T1000 (cell line): ENCODE measurements at places on chromosomes 12 and 14.

- DNase-seq: no peak
Observed at GRCh38 chr12:10941916-10942607, 3.0 kb upstream of the TAS2R14 start.

- no peak for DNase-seq
Observed at GRCh38 chr14:74977164-74977900, 21.9 kb upstream of the PGF start.

DNA sequence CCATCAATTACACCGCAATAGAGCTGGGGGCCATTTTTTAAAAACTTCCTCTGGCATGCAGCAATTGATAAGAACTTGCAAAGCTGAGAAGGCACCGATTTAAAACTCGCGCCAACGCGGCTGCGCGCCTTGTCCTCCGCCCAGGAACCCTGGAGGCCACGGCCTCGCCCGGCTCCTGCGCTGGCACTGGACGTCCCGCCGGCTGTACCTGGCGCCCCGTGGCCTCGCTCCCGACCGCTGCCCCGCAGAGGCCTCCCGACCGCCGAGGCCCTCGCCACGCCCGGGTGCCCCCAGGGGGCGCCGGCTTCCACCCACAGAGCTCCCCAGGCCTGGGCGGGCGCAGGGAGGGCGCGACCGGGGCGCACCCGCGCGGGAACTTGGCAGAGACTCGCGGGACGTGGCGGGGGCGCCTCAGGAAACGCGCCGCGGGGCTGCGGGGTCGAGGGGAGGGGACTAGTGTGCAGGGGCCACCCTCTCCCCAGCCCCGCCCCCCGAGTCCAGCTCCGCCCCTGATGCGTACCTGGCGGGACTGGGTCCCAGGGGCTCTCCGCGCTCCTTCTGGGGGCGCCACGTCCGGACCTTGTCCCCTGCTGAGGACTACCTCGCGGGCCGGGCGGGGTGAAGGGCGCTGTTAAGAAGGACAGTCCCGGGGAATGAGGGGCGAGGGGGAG, 65.7 kb downstream of the TNFAIP2 start:
- DNase-seq: no peak

- DNase-seq: no peak
Observed at GRCh38 chr12:56838621-56839488, 75.7 kb downstream of the HSD17B6 start.

- no peak for DNase-seq
Observed at GRCh38 chr12:45732936-45733335, 3.4 kb downstream of the ARID2 start.

DNA sequence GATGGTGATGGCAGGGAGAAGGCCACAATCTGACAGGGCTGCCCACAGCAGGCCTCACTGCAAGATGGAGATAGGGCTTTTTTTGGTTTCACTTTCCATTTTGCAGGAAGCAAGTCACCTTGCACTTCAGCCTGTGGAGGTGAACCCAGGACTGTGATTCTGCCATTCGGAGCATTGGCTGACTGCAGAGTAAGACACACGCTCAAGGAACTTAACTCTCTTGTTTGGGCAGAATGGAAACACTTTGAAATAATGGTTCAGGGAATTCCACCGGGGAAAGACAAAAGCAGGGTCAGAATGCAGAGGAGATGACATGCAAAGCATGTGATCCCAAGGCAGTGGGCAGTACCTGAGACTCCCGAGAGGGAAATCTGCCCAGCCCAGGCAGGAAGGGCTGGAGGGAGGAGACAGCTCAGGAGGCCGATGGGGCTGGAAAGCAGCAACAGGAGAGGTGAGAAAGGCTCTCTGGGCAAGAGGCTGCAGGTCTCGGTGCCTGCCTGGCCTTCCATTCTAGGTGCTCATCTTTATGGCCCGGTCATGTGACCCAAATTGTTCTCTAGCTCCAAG, 58.7 kb upstream of the PRMT8 start:
- DNase-seq: no peak

GRCh38 chr12:111445726-111446581, 40.2 kb downstream of the SH2B3 start:
- DNase-seq: no peak

- no peak for DNase-seq
Observed at GRCh38 chr12:76820888-76821482, 57.1 kb downstream of the ZDHHC17 start.

GRCh38 chr12:110744601-110745264, 2.0 kb upstream of the PPP1CC start:
- peak; percentile 8 for DNase-seq

GRCh38 chr12:83641789-83642188, 955.1 kb downstream of the TMTC2 start:
- no peak for DNase-seq

DNA sequence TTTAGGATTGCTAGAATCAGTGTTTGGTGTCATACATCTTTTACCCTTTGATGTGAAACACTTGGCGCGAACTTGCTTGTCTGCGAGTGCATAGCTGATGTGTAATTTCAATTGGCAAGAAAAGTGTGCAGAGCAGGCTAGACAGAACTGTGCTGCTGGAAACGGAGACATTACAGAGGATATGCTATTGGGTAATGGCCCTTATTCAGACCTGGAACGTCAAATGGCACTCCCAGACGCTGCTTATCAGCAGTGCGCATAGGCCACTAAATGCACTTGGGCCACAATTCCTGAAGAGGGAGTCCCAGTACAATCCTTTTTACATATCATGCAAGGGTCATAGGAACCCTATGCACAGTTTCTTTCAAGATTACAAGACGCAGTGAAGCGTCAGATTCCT, 15.7 kb upstream of the SLC10A1 start:
- no peak for DNase-seq

GRCh38 chr12:4177262-4177661, 96.3 kb upstream of the CCND2 start:
- DNase-seq: no peak

GRCh38 chr12:51815571-51815970, 32.9 kb downstream of the FIGNL2 start:
- DNase-seq: no peak

DNA sequence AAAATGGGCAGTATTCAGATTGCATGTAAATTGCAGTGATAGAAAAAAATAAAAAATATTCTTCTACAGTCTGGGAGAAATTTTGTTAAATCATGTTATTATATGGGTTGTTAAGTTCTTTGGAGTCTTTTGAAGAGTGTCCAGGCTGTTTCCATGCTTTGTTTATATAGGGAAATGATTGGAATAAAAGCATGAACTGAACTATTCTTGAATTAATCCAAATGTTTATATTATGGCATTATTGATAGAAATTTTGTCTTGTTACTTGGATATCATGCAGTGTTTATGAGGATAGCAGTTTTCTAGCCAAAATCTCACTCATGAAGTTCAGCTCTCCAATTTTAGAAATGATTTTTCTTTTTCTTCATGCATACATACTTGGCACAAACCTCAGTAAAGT, 108.2 kb upstream of the NAV3 start:
- DNase-seq: no peak

DNA sequence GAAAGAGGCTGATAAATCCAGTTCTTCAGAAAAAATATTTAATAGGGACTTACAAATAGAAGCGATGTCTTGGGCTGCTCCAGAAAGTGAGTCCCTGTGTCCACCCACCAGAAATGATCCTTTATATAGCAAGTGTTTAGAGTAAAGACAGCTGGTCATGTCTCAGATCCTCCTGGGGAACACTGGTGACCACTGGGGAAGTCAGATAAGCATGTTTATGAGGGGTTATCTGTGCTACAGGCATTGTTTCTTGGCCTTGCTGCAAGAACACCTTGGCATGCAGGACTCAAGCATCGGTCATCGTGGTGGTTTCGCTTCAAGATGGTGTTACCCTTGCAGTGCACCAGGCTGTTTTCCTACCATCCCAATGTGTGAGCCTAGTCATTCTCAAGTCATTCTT, 27.2 kb downstream of the CPM start:
- DNase-seq: no peak

DNA sequence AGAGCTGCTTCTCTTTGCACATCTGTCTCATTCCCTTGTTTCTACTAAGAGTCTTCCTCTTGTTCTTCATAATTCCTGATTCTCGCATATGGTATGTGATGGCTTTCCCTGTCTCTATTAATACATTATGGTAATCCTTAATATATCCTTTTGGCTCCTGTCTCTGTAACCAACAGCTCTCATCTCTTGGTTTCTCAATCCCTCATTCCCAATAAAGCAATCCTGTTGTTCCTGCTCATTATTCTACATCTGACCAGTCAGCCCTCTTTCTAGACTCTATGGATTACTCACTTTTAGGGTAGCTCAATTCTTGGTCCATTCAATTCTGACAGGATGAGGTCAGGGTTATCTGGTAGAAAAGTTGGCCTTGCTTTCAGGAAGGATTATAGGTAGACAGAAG, 349.9 kb downstream of the LRIG3 start:
- DNase-seq: no peak
